Activated T-cell treated with anti-CD3 and anti-CD28 coated beads for 1 hour (primary cell): ENCODE measurements at places on chromosomes 7 and 10.
A peak's percentile ranks its signal among the peaks of the same experiment; 100 is the strongest.

GRCh38 chr10:33330543-33331378, 3.7 kb downstream of the NRP1 start:
- peak; percentile 75 for DNase-seq

GRCh38 chr7:140402178-140402835, 1.6 kb upstream of the RAB19 start:
- no peak for DNase-seq

- DNase-seq, result no peak
Measured at GRCh38 chr7:28726555-28726954, 231.6 kb downstream of the TRIL start.

- no peak for DNase-seq
Measured at GRCh38 chr7:112001091-112001826, 204.9 kb downstream of the DOCK4 start.

DNA sequence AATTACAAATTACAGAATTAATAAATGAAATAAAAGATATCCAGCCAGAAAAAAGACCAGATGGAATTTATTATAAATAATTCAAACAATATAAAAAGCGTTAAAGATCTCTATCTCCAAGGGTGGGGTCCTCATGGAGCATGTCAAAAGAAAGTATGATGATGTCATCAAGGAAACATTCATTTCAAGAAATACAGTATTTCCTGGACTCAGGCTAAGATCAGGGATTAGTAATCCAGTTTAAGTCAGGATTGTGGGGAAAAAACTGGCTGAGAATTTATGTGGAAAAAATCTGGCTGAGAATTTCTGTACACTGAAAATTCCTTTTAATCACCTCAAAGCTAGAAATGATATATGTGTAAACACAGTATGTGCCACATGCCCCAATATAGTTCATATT, 1075.3 kb downstream of the XPNPEP1 start:
- no peak for DNase-seq

DNA sequence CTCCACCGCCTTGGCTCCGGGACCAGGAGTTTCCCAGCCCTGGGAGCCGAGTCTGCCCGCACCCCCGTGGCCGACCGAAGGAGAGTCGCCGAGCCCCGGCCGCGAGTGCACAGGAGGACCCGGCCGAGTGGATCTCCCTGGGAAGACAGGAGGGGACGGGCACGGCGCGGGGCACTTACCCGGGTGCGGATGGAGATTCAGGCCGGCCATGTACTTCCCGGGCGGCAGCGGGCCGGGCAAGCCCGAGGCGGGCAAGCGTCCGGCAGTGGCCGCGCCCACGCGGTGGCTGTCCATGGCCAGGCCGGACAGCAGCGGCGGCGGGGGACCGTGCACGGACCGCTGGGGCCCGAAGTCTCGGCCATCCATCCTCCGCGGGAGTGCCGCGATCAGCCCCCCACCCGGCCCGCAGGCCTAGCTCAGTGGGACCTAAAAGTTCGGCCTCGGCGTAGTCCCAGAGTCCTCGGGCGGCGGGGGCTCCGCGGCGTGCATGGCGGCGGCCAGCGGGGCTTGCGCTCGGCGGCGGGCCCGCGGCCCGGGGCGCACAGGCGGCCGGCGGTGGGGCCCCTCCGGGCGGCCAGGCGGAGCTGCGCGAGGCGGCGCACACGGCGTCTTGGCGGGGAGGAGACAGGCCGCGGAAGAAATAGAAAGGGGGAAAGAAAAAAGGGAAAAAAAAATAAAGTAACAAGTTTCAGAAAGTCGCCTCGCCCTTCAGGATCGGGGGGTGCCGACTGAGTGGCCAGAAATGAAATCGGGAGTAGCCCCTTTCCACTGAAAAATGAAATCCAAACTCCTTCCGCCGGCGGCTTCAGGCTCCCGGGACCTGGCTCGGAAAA, 2.5 kb downstream of the TNRC18 start:
- DNase-seq, result no peak

DNA sequence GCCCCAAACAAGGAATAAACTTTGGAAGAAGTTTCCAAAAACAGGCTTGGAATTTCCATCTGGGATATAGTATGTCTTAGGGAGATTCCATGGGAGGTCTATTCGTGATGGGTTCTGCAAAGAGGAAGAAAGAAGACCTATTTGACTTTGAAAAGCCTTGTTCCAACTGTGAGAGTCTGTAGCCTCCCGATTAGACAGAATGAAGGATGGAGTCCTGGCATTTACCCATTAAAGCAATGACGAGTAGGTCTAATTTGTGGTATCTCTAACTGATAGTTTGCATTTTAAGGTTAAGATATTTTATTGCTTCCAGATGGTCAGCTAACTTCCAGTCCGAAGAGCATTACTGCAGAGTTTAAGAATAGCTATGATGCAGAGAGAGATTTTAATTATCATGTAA, 19.5 kb upstream of the GALNT17 start:
- DNase-seq, result no peak

- DNase-seq, result no peak
Measured at GRCh38 chr7:141014125-141014523, 628 bp downstream of the MRPS33 start.

GRCh38 chr10:42930516-42931192, 146.2 kb upstream of the RET start:
- DNase-seq, result no peak

- DNase-seq, result no peak
Measured at GRCh38 chr10:68165643-68166042, 56.4 kb downstream of the MYPN start.

GRCh38 chr7:155143381-155143780, 73.3 kb downstream of the HTR5A start:
- no peak for DNase-seq

DNA sequence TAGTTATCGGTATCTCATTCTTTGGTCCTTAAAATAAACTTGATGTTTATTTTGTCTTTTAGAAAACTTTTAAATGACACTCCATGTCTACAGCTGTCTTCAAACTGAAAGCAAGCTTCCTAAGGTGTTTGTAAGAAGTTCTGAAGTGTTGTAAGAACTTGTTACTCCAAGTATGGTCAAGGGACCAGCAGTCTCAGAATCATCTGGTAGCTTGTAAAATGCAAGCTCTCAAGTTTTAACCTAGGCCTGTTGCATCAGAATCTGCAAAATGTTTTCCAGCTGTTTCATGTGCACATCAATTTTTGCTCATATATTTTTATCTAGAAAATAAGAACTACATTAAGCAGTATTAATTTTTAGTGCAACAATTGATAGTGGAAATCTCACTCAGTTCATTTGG, 104.1 kb downstream of the THSD7A start:
- no peak for DNase-seq

DNA sequence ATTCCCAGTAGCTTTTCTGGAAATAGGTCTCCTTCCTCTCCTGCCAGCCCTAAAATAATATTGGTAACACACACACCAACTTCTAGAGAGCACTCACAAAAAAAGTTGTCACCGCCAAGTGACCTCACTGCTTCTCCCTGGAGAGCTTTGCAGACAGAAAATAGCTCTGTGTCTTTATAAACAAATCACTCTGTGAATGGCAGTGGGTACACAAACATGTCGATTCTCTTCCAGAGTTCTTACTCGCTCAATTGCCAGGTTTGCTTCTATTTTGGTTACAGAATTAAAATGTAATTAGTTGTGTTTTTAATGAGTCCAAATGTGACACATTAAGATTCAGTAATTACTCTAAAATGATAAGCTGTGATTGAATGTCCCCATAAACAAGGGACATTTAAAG, 649.2 kb upstream of the C7orf33 start:
- no peak for DNase-seq

- no peak for DNase-seq
Measured at GRCh38 chr10:100734295-100735086, 10.9 kb upstream of the PAX2 start.

- DNase-seq, result no peak
Measured at GRCh38 chr10:130784326-130784725, 527.2 kb downstream of the TCERG1L start.

- no peak for DNase-seq
Measured at GRCh38 chr7:141704112-141704511, 2.1 kb upstream of the DENND11 start.

DNA sequence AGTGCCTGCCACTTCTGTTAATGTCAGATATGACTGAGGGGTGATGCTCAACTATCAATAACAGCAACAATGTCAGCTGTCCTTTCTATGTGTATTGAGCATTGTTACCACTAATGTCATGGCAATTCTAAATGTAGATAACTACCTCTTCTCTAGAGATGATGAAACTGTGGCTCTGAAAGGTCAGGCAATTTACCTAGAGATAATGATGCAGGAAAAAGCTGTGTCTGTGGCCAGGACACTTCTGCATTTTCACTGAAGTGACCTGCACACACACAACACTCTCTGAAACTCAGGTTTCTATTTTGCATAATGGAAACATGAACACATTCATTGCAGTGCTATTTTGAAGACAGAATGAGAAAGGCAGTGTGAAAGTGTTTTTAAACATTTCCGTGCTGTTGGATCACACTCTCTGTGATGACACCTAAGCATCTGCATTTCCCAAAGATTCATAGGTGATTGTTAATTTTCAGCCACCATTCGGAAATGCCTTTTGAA, 148.2 kb downstream of the KCND2 start:
- no peak for DNase-seq

DNA sequence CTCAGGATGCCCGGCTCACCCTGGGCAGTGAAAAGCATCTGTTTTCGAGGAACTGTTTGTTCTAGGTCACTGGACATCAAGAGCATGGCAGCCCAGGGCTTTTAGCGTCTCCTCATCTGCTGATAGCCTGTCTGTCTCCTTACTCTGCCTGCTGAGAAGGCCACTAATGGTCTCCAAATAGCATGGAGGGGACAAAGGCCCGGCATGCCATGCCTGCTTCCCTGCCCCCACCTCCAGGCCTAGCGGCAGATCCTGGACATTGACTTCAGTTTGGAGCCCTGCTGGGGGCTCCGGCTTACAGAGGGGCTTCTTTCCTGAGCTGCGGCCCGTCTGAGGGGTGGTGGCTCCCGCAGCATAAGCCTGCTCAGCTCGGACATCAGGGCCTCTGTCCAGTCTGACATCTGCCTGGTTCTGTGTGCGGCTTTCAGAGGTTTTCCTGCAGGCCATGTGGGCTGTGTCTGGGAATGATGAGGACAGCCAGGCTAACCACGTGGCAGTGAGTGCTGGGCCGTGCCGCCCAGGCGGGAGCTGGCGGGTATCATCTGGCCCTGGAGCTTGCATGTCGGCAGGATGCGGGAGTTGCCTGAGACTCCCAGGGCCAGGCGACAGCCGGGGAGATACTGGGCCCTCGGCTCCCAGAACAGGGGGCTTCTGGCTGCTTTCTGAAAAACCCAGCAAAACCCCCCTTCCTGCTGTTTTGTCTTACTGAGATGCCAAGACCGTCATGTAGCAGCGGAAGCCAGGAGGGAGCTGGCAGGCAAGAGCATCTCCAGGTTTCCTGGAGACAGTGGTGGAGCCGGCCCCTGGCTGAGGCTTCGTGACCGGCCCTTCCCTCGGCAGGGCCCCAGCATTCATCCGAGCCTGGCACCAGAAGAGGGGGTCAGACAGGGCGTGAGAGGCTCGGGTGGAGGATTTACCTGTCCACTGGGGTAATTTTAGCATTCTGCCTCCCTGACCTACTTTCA, 9.2 kb downstream of the PFKFB3 start:
- no peak for DNase-seq

DNA sequence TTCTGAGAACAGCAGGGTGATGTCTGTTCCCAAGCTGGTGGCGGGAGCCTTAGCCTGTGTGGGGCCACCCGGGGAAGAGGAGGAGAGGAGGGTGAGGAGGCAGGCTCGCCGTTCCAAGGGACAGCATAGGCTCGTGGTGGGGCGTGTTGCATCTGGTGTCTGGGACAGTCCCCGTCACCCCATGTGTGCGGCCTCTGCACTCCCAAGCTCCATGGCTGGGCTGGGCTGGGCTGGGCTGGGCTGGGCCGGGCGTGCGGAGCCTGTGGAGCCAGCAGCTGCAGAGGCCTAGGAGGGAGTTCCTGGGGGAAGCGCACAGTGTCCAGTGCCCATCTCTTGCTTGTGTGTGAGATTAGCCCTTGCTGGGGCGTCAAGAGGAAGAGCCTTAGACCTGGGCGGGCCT, 20.9 kb upstream of the TTYH3 start:
- DNase-seq, result no peak

DNA sequence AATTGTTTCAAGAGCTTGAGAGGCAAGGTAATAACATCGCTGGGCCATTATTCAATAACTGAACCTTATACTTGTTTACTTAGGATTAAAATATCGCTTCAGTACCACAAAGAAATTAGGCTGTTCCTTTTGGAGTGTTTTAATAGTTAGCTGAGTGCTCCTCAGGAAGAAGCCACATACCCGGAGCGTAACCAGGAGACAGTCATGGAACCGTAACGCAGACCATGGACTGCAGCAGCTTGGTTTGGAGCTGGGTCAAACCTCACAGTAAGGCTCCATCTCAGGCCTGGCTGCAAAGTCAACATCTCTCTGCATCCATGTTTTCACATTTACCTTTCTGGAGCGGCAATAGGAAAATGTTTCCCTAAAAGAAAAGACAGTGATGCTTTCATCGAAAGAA, 599.0 kb downstream of the TNS3 start:
- DNase-seq, result no peak

DNA sequence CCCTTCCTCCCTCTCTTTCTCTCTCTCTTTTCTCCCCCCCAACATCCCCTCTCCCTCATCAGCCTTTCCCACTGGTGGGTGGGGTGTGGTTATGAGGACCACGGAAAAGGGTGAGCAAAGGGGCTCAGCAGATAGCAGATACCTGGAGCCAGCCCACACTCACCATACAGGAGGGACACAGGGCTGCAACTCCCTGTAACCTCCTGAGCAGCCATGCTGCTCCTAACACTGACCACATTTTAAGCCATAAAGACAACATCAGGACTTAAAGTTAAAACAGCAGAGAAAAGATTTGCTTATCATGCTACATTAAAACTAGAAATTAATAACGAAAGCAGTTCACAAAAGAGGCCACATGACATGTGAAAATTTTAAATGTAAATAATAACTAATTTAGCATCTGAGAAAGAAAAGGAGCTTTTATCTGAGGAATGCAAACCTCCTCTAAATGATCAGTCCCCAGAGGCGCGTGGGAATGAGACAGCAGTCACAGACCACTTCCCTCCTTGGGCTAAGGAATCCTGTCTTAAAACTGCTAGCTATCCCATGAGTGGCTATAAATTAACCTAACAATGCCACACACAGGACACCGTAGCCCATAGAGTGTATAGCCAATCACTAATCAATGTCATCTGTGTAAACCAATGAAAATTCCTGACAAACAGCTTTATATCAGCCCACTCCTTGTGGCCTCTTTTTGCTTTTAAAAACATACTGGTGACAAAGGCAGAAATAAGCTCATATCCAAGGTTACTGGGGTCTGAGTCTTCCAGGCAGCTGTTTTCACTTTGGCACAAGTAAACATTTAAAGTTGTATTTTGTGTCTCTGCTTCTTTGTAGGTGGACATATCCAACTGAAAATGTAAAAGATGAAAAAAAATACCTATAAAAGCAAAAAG, 33.3 kb downstream of the PKD1L1 start:
- DNase-seq, result no peak
